Uterus (tissue), 4 donors: ENCODE measurements at places on chromosomes 3 and 15.

DNA sequence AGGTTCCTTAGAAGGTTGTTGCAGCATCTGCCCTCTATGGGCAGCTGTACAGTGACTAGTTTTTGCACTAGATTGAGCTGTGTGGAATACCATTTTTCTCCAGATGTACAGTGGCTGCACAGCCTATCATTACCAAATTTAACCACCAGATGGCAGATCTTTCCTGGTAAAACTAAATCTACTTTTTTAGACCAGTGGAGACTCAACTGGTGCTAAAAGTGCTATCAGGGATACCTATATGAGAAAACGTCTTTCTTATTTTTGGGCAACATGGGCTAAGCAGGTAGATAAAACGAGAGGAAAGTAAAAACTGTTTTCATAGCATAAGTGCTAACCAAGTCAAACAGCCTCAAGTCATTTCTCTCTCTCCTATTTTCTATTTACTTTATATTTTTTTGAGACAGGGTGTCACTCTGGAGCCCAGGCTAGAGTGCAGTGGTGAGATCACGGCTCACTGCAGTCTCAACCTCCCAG lies 21.2 kb downstream of the IGSF10 start:
- H3K27me3 ChIP-seq = no peaks in the 10 kb centered on the region
- H3K4me1 ChIP-seq = no peaks in the 10 kb centered on the region
- no peaks in the 10 kb centered on the region for H3K36me3 ChIP-seq
- H3K4me3 ChIP-seq = no peak overlapping the region
- no peak overlapping the region for H3K27ac ChIP-seq
- DNase-seq = no peak

DNA sequence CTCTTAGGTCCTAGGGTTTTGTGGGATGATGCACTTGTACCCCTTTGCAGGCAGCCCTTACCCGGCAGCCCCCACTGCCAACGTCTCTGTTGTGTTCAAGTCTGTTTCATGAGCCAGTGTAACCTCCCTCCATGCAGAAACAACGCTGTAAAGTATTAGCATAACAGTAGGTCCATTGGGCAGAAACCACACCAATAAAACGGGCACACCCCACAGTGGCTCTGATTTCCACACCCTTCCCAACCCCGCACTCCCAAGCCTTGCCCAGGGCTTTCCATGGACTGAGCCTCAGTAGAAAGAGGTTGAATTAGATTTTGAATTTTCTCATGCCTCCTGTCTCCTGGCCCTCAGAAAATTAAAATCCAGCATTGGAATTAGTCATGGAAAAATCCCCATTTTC lies 124.5 kb downstream of the CACNA1D start:
- DNase-seq = no peak
- no peaks in the 10 kb centered on the region for H3K4me1 ChIP-seq
- no peaks in the 10 kb centered on the region for H3K27me3 ChIP-seq
- no peaks in the 10 kb centered on the region for H3K36me3 ChIP-seq
- H3K4me3 ChIP-seq = no peak overlapping the region
- no peak overlapping the region for H3K27ac ChIP-seq

GRCh38 chr3:99635348-99635747 lies 3.0 kb upstream of the COL8A1 start:
- DNase-seq = no peak
- H3K4me1 ChIP-seq = peaks cover 6% of the 10 kb centered on the region
- H3K4me3 ChIP-seq = no peak overlapping the region
- no peaks in the 10 kb centered on the region for H3K27me3 ChIP-seq
- H3K27ac ChIP-seq = no peak overlapping the region
- H3K36me3 ChIP-seq = no peaks in the 10 kb centered on the region

DNA sequence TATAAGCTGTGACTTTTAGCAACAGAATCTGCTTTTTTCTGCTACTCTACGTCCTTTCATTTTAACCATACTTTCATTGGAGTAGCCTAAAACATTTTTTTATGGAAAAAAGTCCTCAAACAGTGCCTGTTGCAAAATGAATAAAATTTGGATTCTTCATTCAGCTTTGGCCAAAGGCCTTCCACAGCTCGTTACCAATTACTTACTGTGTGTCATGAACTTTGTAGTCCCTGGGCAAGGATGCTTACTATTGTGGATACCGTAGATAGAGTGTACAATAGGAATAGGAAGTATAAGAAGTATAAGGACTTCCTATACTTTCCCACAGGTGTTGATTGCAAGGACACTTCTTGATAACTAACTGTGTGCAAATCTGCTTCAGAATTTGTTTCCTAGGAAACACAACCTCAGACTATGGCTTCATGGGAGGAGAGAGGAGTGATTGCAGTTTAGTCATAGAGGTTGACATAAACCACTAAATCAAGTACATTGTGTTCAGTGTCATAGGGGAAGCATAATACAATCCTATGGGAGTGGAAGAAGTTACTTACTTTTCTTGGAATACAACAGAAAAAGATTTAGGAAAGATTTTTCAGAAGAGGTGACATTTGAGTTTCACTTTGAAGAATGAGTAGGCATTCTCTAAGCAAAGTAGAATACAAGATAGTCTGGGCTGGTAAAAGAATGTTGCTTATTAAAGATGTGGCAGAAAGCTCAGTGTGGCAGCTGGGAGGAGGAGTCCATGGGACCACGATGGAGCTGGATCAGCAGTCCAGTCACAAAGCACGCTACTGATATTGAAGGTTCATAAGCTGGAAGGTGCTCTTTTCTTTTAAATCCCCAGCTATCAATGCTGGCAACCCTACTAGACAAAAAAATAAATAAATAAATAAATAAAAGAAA lies 309.7 kb upstream of the TPRG1 start:
- H3K27ac ChIP-seq = no peak overlapping the region
- no peaks in the 10 kb centered on the region for H3K27me3 ChIP-seq
- H3K4me1 ChIP-seq = no peaks in the 10 kb centered on the region
- no peaks in the 10 kb centered on the region for H3K36me3 ChIP-seq
- DNase-seq = no peak
